NCI-H774 (cell line): ENCODE measurements at places on chromosomes 6 and 20.

- no peak for DNase-seq
These were observed 592.3 kb downstream of the PKHD1 start for GRCh38 chr6:51495096-51495495.

DNA sequence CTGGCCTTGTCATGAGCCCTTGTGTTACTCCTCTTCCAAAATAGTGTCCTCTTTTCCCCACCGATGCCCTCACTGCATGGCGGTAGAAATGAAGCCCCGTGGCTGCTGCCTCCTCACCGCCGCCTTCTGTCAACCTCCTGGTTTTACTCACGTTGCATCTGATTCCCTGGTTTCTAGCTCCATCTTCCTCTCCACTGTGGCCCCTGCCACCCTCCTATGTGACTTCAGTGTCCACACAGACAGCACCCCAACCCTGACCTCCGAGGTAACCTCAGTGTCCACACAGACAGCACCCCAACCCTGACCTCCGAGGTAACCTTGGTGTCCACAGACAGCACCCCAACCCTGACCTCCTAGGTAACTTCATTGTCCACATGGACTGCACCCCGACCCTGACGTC lies 122.8 kb upstream of the THBS2 start:
- no peak for DNase-seq

- no peak for DNase-seq
These were observed 37.2 kb downstream of the C6orf132 start for GRCh38 chr6:42105156-42105648.

DNA sequence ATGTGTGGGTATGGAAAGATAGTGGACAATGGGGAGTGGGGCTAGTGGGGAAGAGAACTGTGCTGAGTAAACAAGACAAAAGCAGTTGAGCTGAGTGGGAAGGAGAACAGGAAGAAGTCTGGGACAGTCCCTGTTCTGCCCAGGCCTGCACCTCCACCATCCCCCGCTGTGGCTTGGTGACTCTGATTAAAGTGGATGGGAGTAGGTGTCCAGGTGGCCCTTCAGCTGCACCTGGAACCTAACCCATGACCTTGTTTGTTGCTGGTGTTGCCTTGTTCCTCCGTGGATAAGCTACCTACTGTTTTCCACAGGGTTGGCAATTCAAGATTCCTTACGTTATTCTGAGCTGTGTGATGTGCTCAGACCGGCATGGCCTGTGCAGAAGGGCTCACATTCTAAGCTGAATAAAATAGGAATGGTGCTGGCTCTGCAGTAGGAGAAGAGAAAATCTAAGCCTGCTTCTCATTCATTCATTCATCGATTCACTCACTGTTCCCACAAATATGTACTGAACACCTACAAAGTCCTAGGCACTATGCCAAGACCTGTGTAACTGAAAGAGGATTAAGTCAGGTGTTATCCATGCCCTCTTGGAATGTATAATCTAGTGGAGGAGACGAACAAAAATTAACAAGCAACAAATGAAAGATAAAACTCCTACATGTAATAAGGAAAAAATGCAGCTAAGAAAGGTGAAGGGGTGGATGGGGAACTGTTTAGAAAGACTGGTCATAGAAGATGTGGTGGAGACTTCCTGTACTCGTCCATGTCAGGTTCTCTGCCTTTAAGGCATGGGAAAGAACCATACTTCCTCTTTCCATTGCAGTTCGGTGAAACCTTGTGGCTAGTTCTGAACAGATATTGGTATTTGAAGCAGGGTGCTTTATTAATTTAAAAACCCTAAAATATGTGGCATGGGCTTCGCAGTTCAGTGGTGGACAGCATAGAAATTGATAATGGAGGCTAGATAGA lies 10.1 kb upstream of the CALHM6 start:
- no peak for DNase-seq

DNA sequence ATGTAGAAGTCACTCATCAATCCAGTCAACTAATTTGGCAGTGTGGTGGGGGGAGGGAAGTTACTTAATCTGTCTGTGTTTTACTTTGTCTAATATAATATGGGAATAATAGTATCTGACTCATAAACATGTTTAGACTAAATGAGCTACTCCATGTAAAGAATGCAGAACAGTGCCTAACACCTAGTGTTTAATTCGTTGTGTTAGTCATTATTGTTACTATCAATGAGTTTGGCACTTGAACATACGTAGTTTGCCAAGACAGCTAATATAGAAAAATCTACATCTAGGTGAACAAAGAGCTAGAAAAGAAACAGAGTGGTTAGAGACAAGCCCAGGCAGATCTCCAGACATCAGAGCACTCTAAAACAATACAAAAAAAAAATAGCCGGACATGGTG lies 49.1 kb downstream of the IRAK1BP1 start:
- no peak for DNase-seq

DNA sequence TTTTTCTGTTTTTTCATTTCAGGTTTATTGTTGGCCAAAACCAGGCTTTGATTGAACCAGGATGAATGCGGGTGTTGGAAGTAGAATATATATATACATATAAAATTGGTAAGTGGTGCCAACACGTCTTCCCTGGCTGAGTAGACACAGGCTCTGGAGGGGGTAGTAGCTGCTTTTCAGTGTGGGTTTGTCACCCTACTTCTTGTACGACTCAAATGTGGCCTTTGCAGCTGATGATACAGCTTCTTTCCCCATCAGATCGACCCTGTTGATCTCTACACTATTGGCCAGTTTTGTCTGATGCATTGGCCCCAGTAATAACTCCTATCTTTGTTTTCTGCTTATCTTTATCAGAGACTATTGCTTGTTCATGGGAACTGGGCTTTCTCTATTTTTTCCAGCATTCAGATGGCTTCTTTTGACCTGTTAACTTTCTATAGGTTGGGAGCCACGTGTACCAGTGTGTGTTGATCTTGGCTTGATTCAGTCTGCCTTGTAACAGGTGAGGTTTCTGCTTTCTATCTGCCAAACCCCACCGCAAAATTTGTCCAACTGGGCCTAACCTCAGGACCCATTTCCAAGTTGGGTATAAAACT lies 2.7 kb upstream of the ZNFX1 start:
- DNase-seq, result no peak

- peak; percentile 1 for DNase-seq
These were observed 344.3 kb upstream of the ID4 start for GRCh38 chr6:19492636-19493405.

GRCh38 chr20:50569864-50570836 lies 60.0 kb downstream of the PTPN1 start:
- no peak for DNase-seq

DNA sequence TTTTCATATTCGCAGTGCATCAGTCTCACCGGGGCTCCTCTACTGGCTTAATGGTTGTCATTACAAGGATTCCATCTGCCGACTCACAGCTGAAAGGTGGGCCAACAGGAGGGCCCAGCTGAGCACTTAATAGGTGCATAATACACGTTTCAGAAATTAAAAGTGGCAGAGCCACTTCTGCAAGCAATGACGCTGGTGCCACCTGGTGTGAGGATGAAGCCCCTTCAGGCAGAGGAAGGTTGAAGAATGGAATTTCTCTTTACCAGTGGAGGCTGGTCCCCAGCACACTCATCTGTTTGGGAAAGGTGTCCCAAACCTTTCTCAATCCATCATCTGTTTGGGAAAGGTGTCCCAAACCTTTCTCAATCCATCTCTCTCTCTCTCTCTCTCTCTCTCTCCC lies 8.2 kb upstream of the STMND1 start:
- no peak for DNase-seq

DNA sequence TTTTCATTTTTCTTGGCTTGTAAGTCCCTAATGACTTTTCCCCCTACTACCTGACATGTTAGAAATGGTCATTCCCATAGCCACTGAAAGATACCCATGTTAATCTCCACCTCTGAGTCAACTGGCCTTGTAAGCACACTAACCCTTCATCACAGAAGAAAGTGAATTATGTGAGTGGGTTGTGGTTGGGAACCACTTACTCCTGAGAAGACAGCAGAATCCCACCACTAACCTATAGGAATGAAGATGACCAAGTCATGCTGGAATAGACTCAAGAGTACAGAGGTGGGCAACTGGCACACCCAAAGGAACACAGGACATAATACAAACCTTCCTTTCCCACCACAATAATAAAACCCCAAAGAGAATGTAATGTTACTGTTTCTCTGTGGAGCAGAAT lies 30.1 kb downstream of the RAMACL start:
- DNase-seq, result no peak

DNA sequence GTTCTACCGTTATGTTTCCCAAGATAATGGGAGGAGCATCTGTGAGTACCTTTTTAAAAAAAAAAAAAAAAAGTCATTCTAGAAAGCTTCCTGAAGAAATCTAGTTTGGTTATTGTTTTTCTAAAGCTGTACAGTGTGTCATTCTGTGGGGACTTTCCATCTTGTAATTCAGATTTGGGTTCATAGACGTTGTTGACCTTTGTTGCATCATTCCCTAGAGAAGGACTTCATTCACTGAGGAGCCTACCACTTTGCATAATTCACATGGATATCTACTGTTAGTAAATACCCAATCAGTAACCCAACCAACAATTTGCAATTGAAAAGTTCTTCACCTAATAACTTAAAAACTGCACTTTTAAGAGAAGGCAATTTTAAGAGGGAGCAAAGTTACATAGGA lies 60.1 kb downstream of the RPP40 start:
- no peak for DNase-seq

DNA sequence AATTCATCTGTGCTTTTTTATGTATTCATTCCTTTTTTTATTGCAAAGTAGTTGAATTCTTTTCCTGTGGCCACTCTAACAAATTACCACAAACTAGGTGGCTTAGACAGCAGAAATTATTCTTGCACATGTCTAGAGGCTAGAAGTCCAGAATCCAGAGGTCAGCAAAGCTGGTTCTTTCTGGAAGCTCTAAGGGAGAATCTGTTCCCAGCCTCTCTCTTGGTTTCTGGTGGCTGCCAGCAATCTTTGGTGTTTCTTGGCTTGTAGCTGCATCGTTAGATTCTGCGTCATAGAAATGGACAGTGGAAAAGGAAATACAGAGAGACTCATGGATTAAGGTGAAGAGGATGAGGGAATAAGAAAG lies 39.3 kb downstream of the GSTA2 start:
- no peak for DNase-seq
